Sciatic nerve (tissue), 2 donors: ENCODE measurements at places on chromosomes 7 and 10. TPM values are rescaled to one million over a fixed set of nuclear protein-coding genes. Genes with fewer than 3 reads are reported as not detected.

The RASA4 gene
- 233 TPM for total RNA-seq

GRCh38 chr10:46006219-46006618 lies 24.2 kb downstream of the NCOA4 start:
- DNase-seq: no peak

- no peak for DNase-seq
These were observed 428.4 kb downstream of the GFRA1 start for GRCh38 chr10:115844591-115844990.

DNA sequence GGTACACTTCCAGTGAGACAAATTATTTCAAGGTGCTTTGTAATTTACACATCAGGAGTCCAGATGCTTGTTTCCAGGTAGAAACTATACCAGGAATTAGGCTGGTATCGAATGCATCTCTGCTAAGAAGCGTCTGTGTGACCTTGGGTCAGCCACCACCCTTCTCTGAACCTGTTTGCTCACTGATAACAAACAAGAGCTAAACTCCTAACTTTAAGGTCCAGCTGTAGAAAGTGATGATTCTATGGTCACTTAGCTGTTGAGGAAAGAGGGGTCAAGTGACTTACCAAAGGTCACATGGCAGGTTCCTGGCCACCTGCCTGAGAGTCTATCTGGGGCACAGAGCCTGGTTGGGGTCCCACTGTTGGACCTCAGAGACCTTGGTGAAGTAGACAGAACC lies 95.4 kb downstream of the HIF1AN start:
- no peak for DNase-seq

- no peak for DNase-seq
These were observed 16.7 kb downstream of the USP6NL start for GRCh38 chr10:11594589-11595394.

- DNase-seq: no peak
These were observed 18.2 kb downstream of the TMEM176B start for GRCh38 chr7:150781961-150782360.

The HOXA7 gene
- total RNA-seq: 6.2 TPM
